Ureter (tissue), 1 donor: ENCODE measurements at places on chromosomes 5 and 9. TPM values are rescaled to one million over a fixed set of nuclear protein-coding genes. Genes with fewer than 3 reads are reported as not detected.

The BTNL8 gene
- not detected for total RNA-seq

DNA sequence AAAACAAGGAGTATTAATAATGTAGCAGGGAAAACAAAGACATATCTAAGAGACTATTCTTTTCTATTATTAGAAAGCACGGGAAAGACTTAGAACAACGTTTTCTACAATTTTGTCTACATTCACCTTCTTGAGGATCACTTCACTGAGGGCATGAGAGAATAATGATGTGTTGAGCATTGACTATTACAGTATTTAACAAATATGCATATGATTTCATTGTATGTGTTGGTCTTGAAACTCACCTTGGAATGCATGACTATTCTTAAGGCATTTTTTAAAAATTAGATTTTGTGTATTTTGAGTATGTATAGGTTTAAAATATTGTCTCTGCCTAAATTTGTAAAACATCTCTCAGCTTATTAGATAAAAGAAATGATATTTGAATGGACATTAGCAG is 1.2 kb downstream of the FSD1L start:
- no peak for DNase-seq

DNA sequence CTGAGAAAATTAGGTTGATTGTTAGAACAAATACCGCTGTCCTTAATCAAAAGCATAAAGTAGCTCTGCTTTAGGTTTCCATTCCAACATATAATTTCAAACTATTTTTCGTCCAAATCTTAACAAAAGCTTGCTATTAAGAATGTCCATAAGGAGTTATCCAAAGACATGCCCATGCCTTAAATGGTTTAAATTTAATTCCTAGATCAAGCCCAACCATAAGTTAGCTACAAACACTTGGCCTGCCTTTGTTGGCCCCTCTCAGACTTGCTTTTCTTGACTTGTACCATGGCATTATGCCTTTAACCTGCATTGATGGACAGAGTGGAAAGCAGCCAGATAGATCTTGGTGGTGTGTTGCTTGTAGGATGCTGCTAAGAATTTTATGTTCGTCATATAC is 8.8 kb downstream of the GARNL3 start:
- no peak for DNase-seq

DNA sequence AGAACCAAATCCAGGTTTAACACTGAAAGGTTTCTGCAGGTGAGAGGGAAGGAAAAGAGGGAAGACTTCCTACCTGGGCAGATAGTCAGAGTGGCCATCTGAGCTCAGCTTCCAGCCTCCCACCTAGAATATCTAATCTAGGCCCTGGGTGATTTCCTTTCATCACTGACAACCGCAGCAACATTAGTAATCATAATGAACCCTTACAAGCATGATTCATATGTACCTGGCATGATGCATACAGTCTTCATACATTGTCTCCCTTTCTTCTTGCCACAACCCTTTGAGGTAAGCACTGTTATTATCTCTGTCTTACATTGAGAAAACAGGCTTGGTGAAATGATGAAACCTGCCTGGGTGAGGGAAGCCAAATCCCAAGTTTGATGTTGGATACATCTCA is 13.5 kb downstream of the AFAP1L1 start:
- DNase-seq, result no peak

- DNase-seq, result no peak
These were observed 2.8 kb downstream of the FGF1 start for GRCh38 chr5:142683116-142683515.

- no peak for DNase-seq
These were observed 25.3 kb downstream of the UBAP1 start for GRCh38 chr9:34203992-34204635.

The LOX gene
- total RNA-seq, result 6.5 TPM

DNA sequence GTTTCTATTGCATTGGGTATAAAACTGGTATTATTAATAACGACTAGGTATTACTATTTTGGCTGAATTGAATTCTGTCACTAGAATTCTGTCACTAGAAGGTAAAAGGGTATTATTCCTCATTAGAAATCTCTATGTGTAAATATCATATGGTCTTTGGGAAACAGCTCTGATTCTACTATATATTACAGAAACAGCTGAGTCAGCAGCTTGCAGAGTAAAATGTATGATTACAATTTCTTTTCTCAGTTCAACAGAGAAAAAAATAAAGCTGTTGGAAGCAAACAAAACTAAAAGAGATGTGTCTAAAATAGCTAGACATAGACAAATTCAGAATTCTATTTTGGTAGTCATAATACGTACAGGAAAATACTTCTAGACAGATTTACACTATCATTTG is 48.5 kb downstream of the HAPLN1 start:
- DNase-seq, result no peak

The CENPK gene
- 2.3 TPM for total RNA-seq

The BTNL9 gene
- 26.0 TPM for total RNA-seq

The CMYA5 gene
- 33.4 TPM for total RNA-seq

The ANKRD20A1 gene
- total RNA-seq, result 4.4 TPM

The NOTCH1 gene
- 134 TPM for total RNA-seq

GRCh38 chr9:76180541-76180940 is 213.7 kb downstream of the RFK start:
- no peak for DNase-seq

GRCh38 chr5:131186561-131187256 is 16.0 kb downstream of the LYRM7 start:
- DNase-seq, result no peak

The C9orf153 gene
- total RNA-seq, result 0.36 TPM

The ADCY2 gene
- 13.1 TPM for total RNA-seq

- no peak for DNase-seq
These were observed 264.6 kb upstream of the ZNF608 start for GRCh38 chr5:125011014-125011413.

GRCh38 chr5:171898879-171899278 is 107.6 kb downstream of the FBXW11 start:
- no peak for DNase-seq

GRCh38 chr5:80963966-80964481 is 3.9 kb downstream of the RASGRF2 start:
- DNase-seq, result no peak

The SH3RF2 gene
- 9.5 TPM for total RNA-seq

DNA sequence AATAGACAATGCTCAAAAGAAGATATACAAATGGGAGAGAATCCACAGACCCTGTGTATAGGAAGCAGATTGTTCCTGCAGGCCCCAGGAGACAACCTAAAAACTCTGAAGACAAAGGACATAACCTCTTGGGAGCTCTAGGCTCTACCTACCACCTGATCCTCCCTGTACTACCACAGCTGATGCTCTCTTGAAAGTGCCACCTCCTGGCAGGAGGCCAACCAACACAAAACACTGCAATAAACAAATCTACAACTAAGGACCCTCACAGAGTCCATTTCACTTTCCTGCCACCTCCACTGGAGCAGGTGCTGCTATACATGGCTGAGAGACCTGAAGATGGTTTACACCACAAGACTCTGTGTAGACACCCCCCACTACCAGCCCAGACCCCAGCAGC is 49.0 kb downstream of the STARD4 start:
- no peak for DNase-seq

- DNase-seq, result no peak
These were observed 2.3 kb downstream of the WHRN start for GRCh38 chr9:114503009-114503408.

The PRRT1B gene
- not detected for total RNA-seq

- no peak for DNase-seq
These were observed 19.3 kb downstream of the KCNIP1 start for GRCh38 chr5:170523142-170523551.

The EQTN gene
- 0.44 TPM for total RNA-seq

GRCh38 chr5:139950436-139950835 is 92.7 kb downstream of the NRG2 start:
- DNase-seq, result no peak

DNA sequence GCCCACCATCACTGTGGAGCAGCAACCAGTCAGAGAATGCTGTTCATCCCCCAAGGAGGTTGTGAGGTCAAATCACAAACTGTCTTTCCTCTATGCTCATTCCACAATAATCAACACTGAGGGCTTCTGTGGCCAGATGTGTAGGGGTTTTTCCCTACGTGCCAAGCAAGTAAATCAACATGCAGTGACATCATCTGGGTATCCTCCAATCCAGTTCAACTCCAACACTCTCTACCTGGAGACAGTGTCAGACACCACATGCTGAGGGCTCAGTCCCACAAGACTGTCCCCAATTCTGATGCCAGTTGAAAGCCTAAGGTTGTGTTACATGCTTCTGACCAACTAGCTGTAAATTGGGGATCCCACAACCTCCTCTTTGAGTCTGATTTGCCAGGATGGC is 57.3 kb upstream of the DMRT1 start:
- no peak for DNase-seq

DNA sequence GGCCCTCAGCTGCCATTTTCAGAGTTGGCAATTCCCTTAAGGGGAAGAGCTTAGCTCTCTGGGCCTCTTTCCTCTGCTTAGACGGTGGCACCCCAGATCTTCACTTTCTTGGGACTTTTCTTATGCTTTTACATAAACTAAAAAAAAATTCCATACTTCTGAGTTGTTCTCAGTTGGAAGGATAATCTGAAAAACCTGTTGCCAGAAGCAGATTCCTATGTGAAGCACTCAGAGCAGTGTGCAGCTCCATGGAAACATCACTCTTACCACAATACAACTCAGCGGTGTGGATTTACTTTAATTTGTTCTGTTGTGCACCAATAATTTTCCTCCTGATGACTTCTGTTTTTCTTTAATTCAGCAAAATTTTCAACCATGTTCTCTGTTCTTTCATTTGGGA is 44.1 kb upstream of the MROH2B start:
- no peak for DNase-seq

GRCh38 chr5:168883991-168884390 is 304.8 kb upstream of the PANK3 start:
- no peak for DNase-seq

GRCh38 chr5:68382640-68383039 is 167.1 kb downstream of the PIK3R1 start:
- DNase-seq, result no peak

The TMEM232 gene
- total RNA-seq, result 5.7 TPM

The LCN1 gene
- total RNA-seq, result not detected

GRCh38 chr9:87201351-87201751 is 254.0 kb upstream of the GAS1 start:
- no peak for DNase-seq

DNA sequence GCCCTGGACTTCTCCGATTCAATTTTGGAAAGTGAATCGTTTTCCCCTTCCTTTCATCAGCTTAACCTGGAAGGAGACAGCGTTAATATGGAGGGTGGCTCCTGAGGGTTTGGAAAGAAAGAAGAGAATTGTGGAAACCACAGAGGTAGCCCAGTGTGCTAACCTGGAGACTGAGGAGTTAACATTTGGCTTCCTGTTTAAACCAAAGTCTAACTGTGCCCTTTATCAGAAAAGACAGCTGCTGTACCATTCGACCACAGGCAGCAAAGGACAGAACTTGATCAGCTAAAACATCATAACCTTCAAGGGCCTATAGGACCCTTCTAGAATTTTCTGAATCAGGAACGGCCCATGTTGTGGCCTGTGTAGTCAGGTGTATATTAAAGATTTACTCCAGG is 735 bp downstream of the IDNK start:
- no peak for DNase-seq

DNA sequence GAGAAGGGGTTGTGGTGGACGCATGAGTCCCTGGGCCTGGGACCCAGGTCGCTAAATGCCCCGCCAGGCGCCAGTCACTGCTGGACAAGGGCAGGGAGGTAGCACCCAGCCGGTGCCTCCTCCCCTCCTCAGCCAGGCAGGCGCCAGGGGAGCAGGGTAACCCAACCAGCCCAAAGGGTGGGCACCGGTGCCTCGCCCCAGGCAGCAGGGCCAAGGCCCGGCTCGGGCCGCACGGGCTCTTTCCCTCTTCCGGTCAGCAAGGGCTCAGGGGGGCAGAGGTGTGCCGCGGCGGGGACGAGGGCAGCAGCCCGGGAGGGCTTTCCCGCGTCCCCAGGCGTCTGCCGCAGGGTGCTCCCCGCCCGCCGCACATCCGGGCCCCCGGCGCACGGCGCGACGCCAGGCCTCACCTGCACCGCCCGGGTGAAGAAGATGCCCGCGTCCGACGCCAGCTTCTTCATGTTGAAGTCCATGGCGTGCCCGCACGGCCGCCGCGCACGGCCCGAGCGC is 393 bp downstream of the SH3GLB2 start:
- DNase-seq, result no peak

GRCh38 chr5:149641000-149641576 is 59.8 kb downstream of the ARHGEF37 start:
- peak; percentile 73 for DNase-seq

The TMEM174 gene
- not detected for total RNA-seq

GRCh38 chr5:32880796-32881195 is 169.7 kb downstream of the NPR3 start:
- no peak for DNase-seq

GRCh38 chr5:149930749-149931574 is 13.6 kb downstream of the PDE6A start:
- DNase-seq, result no peak

GRCh38 chr5:169350759-169351240 is 49.9 kb upstream of the SLIT3 start:
- DNase-seq, result peak; percentile 57

GRCh38 chr5:14560091-14560595 is 21.4 kb upstream of the OTULINL start:
- DNase-seq, result no peak

The BAAT gene
- not detected for total RNA-seq
